ENCODE measurements at places on chromosomes 1 and 21.

DNA sequence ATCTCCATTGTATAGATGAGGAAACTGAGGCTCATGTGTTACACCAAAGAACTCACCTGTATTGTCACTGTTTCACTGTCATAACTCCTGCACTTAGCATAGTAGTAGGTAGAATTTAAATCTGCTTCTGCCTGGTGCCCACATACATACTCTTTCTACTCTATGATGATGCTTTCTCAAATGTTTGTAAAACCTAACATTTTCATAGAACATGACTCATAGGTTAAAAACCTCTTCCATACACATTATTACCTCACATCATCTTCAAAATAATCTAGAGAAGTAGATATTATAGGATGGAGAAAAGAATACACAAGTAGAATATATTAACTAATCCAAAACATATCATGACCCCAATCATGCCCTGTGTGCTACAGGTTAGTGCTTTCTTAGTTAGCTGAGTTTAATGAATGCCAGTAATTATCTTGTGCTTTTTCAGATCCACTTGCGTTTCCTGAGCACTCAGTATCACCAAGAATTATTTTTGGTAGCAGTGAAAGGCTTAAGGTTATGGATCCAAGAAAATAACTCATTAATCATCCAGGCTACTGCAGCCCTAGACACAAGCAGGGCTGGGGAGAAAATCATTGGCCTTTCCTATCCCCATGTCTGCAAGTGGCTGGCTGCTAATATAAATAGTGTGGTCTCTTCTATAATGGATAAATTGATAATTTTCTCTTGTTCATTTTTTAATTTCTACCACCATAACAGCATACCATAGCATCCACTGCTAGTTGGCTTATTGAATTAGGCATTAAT lies 156.9 kb downstream of the LRRC40 start:
- no peak for DNase-seq

DNA sequence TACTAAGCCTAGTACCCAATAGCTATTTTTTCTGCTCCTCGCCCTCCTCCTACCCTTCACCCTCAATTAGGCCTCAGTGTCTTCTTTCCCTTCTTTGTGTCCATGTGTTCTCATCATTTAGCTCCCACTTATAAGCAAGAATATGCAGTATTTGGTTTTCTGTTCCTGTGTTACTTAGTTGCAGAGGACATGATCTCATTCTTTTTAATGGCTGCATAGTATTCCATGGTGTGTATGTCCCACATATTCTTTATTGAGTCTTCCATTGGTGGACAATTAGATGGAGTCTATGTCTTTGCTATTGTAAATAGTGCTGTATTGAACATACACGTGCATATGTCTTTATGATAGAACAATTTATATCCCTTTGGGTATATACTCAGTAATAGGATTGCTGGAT lies 106.9 kb upstream of the NR5A2 start:
- no peak for DNase-seq

GRCh38 chr1:32878183-32878582 lies 7.5 kb upstream of the FNDC5 start:
- no peak for DNase-seq

- DNase-seq = no peak
Measured at GRCh38 chr1:204633665-204634064, 51.9 kb downstream of the LRRN2 start.

- DNase-seq = no peak
Measured at GRCh38 chr21:43950481-43950880, 61.6 kb upstream of the TRAPPC10 start.

DNA sequence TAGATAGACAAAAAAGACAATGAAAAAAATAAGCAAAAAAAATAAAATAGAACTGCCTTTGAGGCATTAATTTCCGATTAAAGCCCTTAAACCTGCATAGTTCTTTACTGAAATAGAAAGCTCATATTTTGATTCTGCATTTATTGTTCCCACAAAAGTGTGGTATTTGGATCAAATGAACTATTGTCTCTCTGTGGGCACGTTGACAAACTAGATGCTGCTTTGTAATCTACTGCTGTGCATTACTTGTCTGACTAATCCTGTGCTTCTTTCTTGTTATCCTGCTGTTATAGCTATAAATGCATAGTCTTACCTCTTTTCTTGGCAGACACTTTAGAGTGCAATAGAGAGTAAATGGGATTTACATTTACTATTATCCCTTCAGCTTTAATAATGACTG lies 31.4 kb upstream of the SLC35D1 start:
- DNase-seq = no peak

- no peak for DNase-seq
Measured at GRCh38 chr1:223836586-223836985, 9.2 kb downstream of the TP53BP2 start.

- peak; percentile 63 for DNase-seq
Measured at GRCh38 chr21:38938343-38938742, 132.6 kb downstream of the ETS2 start.

DNA sequence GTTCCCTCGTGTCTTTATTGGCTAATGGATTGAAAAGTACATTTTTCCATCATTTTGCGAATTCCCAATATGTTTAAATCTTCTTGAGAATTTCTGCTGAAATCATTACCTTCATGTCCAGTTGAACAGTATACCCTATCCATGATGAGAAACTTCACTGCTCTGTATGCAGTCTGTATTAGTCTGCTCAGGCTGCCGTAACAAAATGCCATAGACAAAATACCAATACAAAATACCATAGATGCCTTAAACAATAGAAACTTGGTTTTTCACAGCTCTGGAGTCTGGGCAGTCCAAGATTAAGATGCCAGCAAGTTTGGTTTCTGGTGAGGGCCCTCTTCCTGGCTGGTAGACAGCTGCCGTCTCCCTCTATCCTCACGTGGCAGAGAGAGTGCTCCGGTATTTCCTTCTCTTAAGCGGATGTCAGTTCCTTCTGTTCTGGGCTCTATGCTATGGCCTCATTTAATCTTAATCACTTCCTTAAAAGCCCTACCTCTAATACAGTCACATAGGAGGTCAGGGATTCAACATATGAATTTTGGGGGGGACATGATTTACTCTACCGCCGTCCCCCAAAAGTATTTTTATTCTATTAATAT lies 27.0 kb downstream of the CXADR start:
- DNase-seq = no peak

- no peak for DNase-seq
Measured at GRCh38 chr1:62800281-62800680, 16.3 kb downstream of the ATG4C start.

DNA sequence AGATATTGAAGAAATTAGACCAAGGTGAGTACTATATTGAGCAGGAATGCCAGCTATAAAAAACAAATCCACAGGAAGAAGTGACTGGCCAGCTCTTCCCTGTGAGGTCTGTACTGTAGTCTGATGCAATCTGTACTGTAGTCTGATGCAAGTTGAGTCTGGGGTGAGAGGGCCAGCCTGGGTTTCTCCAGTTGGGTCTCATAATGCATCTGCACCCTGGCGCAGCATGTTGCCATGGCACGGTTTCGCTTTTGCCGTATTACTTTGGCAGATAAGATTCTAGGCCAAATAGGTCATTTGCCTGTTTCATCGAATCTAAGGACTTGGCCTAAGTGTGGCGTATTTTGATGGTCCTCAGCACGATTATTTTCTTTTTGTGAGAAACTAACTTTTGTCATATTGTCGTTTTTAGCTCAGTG lies 24.4 kb upstream of the PGD start:
- peak; percentile 43 for DNase-seq

DNA sequence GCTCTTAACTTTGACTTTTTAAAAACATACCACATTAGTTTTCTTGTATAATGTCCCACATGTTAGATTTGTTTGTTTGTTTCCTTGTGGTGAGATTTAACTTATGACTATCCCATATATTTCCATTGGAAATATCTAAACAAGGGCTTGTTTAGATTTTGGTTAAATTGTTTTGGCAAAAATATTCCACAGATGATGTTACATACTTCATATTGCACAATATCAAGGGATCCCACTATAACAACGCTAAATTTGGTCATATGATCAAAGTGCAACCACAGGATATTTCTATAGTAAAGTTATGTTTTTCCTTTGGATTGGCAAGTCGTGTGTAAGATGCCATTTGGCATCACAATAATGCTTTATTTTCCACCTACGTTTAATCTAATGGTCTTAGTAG lies 396.7 kb downstream of the TGFB2 start:
- DNase-seq = no peak

GRCh38 chr1:212567638-212568037 lies 40.9 kb upstream of the ATF3 start:
- DNase-seq = no peak

DNA sequence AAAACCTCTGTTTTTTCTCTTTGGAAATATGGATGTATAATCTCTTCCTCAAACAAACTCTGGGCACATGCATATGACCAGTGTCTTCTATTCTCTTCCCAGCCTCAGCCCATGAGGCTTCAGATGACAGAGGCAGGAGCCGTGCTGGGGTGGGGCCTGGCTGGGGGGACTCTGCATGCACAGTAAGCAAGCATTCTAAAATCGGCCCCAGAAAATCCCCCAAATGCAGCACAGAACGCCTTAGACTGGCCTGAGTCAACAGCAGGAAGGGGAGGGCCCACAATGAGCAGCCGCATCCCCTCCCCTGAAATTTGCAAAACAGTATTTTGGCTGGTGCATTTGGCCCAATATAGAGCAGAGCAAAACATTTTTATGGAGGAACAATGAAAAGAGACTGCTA lies 47.8 kb downstream of the ITPKB start:
- DNase-seq = no peak

GRCh38 chr21:31225713-31226112 lies 118.3 kb downstream of the TIAM1 start:
- no peak for DNase-seq

GRCh38 chr21:29187944-29188343 lies 57.5 kb downstream of the MAP3K7CL start:
- peak; percentile 89 for DNase-seq

DNA sequence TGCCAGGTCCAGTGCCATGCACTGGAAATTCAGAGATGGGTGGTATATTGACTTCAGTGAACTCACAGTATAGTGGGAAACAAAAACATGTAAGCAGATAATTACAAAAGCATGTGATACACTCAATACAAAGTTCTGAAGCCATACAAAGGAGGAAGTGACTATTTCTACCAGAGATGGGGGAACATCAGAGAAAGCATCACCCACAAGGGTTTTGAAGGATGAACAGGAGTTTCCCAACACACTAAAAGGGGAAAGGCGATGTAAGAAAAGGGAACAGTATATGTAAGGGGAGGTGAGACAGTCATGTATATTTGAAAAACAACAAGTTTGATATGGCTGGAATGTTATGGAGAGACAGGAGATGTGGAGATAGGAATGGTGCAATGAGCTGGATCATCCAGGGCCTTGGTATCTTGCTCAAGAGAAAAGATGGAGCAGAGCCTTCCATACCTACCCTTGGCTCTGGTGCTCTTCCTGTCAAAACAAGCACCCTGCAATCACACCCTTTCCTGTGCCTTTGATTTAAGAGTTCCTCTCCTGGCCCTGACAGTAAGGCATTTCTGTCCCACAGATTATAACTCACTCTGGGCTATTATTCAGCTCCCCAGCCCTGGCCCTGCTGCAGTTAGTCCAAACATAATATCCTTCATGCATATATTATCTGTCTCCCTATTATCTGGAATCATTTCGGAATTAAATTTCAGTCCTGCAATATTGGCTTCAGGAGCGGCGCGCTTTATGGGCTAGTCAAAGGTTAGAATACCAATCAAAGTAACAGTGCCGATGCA lies 60.5 kb downstream of the DMAP1 start:
- DNase-seq = no peak

DNA sequence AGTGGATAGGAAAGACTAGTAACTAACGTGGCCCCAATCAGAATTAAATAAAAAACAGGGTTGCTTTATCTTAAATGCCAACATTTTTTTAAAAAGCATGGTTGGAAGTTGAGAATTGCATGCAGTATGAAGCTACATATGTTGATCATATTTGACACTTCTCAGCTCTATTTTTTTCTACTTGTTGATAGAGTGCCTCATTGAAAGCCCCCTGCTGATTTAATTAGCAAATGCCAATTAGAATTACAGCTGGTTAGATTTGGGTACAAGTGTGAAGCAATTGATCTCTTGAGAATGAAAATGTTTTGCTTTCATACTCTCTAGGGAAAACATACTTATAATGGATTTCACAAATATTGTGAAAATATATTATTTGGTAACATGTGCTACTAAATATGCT lies 40.5 kb downstream of the CHD1L start:
- no peak for DNase-seq

- DNase-seq = no peak
Measured at GRCh38 chr1:54728027-54728426, 12.4 kb downstream of the TTC4 start.

DNA sequence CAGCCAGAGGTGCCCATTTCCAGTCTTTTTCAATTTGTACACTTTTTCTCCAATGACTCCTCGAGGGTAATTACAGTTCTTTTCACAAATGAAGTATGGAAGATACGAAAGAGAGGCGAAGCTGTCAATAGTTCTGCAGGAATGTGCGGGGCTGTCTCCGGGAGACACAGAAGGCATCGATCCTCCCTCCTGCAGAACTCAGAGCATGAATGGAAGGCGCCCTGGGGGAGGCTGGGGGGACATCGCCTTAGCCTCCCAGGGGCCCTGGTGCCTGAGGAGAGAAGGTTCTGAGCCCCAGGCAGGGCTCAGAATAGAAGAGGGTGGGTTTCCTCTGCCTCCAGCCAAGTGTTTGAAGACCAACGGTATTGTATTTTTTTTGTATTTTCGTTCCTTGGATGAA lies 49.7 kb upstream of the GRIK3 start:
- DNase-seq = no peak

GRCh38 chr1:193677874-193678273 lies 491.5 kb upstream of the B3GALT2 start:
- DNase-seq = no peak

DNA sequence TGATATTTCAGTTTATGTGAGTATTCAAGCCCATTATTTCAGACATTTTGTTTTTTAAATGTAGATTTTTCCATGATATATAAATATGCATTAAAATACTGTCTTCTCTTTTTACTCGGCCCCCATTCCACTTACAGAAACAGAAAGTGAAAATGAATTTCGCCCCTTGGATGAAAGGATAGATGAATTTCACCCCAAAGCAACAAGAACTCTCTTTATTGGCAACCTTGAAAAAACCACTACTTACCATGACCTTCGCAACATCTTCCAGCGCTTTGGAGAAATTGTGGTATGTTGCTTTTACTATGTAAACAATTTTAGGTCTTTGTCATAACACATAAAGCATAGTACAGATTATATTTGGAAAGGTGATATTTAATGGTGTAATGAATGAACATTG lies 59.9 kb downstream of the ZBTB17 start:
- DNase-seq = no peak

DNA sequence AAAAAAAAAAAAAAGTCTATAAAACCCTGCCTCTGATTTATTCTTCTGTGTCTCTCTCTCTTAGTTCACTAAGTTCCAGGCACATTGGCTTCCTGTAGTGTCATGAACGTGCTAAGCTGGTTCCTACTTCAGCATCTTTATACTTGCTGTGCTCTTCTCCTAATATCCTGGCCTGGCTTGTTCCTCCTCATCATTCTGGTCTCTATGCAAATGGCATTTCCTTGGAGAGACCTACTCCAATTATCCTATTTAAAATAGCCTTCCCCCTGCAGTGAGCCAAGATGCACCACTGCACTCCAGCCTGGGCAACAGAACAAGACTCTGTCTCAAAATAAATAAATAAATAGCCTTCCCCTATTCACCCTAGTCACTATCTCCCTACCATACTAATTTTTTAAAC lies 9.7 kb upstream of the CLCC1 start:
- DNase-seq = no peak

GRCh38 chr1:203511930-203512329 lies 18.0 kb downstream of the OPTC start:
- DNase-seq = no peak
